ENCODE measurements at places on chromosomes 4 and X.

DNA sequence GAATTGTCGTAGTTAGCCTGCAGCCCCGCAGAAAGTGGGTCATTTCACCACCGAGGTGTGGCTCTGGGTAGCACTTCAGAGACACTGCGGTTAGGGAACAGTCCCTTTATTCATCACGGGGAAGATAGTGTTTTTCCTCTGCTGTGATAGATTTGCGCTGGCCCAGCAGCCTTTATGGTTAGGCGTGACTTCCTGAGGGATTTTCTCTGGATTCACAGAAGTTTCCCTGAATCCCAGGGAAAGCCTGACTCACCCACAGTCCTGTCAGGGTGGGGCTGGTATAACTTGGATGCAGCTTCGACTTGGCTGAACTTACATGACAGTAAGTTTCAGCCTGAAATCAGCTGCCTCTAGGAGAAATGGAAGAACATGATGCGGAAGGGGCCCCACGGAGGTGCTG, 196.3 kb upstream of the HHIP start:
- no peak for DNase-seq

GRCh38 chr4:95295157-95295556, 253.6 kb downstream of the UNC5C start:
- DNase-seq, result no peak

DNA sequence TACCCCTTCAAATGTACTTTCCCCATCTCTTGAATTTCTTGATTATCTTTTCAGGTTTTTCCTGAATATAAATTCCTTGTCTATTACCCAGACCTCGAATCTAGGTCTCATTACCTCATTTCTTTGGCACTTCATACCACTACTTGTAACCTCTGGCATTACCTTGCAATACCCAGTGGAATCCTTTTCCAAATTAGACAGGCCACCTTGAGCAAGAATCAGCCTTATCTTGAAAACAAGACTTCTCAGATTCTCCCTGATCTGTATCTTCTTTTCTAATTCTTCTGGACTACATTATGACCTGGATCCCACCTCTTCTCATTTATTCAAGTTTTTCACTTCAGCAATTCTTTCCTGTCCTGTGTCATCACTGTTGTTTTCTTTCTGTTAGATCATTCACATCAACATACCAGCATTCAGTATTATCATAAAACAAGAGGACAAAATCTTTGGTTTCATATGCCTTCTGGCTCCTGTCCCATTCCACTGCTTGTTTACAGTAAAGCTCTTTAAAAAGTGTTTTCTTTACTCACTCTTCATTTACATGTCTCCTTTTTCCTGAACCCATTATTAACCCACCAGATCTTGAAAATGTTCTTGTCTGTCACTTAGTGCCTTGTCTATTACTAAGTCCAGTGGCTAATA, 275.6 kb upstream of the HS3ST1 start:
- DNase-seq, result no peak

GRCh38 chr4:24630937-24631336, 46.6 kb upstream of the DHX15 start:
- DNase-seq, result no peak

DNA sequence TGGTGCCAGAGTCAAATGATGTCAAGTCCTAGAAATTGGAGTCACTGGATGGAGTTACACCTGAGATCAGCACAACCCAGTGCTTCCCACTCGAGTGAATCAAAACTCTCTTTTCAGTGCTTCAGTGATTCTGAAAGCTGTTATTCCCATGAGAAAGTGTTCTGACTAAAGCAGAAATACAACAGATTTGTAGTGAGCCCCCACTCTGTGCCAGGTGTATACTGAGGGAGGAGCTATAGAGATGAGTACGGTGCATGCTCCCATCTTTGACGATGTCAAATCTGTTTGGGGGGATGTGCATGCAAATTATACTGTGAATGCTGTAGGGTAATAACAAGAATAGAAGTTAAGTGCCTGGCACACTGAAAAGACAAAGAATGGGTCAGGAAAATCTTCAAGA, 330.2 kb downstream of the HS3ST1 start:
- DNase-seq, result no peak

GRCh38 chr4:64272432-64272831, 136.8 kb downstream of the TECRL start:
- DNase-seq, result no peak

DNA sequence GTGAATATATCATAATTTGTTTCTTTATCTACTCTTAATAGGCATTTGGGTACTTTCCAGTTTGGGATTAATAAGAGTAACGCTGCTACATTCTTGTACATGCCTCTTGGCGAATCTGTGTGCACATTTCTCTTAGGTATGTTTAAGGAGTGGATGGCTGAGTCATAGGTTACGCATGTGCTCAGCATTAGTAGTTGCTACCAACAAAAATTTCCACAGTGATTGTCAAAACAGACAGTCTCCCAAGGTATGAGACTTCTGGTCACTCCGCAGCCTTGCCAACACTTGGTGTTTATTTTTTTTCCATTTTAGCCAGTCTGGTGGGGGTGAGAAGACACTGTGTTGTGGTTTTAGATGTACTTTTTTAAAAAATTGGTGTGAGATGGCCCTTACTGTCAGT, 44.6 kb downstream of the FGFBP1 start:
- no peak for DNase-seq

GRCh38 chr4:141905751-141906150, 269.4 kb downstream of the IL15 start:
- DNase-seq, result no peak

- DNase-seq, result no peak
Observed at GRCh38 chr4:63831590-63832155, 577.6 kb downstream of the TECRL start.

GRCh38 chrX:16838202-16839066, 31.7 kb downstream of the RBBP7 start:
- DNase-seq, result no peak

DNA sequence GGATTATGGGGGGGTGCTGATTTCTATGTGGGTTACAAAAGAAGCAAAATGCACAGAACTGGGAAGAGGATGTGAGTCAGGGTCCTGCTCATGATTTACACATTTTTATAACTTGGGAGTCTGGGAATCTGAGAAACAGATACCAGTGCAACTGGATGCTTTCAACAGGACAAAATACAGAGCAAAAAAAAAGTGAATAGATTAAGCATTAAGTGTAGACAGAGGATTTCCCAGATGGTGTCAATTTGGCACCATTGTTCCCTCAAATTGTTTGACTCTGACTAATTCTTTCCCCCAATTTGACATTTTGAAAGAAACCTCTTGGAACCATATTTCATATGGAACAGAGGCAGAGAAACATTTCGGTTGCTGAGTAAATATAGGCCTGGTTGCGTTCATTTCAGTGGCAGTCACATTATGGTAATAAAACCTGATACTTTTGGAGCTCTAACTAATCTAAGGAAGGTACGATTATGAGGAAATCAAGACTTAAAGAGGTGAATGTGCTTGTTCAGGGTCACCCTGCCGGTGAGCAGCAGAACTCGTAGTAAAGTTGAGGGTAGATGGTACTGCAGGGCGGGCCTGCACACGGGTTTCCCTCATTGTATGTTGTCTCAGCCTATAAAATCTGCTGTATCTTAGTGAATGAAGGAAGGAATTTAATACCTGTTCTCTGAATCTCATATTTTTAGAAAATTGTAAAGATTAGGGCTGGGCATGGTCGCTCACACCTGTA, 18.7 kb upstream of the CDKL5 start:
- DNase-seq, result no peak

DNA sequence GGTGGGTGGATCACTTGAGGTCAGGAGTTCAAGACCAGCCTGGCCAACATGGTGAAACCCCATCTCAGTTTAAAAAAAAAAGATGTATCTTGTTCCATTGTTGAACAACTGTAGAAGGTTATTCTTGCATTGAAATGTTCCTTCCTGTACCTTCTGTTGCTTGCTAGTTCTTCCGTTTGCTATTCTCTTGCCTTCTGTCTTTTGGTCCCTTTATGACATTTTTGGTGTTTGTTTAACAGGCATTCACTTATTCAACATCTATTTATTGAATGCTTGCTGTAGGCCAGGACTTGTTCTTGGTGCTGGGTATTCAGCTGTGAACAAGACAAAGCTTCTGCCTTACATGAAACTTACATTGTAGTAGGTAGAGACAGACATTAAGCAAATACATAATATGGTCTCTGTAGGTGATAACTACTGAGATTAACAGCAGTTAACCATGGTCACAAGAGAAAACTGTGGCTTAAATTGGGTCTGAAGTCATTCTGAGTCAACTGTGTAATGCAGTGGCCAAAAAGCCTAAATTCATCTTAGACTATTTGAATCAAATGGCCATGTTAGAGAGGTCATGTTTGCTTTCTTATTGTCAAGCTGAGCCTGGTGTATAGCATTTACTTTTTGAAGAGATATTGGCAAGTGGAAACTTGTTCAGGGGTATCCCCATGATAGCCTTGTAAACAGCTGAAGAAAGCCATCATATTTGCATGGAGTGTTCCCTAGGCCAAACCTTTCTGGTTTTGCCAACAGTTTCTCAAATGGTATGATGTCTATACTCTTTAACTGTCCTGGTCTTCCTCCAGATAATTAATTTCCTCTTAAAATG, 35.6 kb downstream of the GAB1 start:
- DNase-seq, result no peak

DNA sequence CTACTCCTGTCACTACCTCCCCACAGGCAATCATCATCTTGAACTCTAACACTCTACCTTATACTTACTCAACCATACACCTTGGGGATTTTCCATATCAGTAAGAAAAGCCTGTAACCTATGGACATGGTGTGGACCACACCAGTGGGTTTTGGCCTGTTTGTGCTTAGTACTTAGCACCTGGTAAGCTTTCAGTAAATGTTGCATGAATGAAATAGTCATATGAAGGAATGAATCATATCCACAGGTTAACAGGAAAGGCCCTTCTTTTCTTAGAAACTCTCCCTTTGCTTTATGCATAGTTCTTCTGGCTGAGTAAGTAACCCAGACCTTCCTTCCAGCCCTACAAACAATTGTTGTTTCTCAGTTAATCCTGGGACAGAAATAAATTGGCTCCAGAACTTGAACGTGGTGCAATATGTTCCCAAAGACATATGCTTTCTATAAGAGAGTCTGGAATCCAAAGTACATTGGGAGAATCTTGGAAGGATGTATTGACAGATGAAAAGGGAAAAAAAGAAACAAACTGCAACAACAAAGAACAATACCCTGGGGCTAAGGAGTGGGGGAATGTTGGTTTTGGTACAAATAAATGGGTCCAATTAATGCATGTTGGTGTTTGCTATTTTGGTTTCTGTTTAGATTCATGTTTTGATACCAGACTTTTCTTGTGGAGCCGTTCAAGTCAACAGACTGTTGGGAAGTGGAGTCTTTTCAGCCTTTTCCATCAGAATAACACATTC, 27.8 kb downstream of the RASL11B start:
- no peak for DNase-seq

DNA sequence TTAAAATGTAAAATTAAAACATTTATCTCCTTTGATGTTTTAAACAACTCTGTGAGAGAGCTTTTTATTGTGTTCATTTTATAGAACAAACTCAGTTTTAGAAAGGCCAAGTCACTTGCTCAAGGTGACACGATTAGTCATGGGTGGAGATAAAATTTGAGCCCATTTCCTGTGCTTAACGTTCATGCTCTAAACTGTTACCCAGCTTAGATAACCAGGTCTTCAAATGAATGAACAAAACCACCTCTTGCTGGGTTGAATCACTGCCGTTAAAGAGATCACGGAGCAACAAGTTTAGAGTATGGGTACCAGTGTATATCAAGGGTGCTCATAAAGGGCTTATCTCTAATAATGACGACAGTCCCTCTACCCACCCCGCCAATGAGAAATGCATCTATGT, 10.2 kb upstream of the CASK start:
- DNase-seq, result no peak

DNA sequence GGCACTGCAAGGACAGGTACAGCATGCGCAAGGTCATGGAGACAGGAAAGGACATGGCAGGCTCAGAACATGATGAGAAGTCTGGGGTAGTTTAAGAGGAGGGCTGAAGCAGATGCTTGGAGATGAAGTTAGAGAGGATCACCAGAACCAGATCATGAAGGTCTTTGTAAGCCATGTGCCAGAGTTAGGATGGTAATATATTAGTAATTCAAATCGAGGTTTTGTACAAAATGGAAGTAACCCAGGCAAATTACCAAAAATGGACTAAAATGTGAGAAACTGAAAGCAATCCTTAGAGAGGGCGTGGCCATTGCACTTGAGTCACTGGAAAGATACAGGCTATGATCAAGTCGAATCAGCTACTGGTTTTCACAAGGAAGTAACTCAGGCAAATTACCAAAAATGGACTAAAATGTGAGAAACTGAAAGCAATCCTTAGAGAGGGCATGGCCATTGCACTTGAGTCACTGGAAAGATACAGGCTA, 13.5 kb downstream of the RXFP1 start:
- no peak for DNase-seq

DNA sequence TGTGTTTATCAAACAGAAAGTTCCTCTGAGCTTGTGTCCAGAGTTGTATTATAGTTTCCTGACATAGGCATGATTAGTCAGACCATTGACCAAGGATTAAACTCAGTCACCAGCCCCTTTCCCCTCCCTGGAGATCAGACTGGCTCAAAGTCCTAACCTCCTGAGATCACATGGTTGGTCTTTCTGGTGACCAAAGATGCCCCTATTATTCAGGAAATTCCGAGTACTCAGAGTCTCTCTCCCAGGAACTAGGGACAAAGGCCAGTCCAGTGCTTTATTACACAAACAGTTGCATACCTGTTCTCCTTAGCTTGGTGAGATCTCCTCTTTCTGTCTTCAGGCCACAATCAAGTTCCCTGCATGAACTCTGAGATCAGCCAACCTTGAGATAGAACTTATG, 14.5 kb upstream of the ENPP6 start:
- DNase-seq, result no peak

GRCh38 chr4:81522711-81523110, 51.0 kb upstream of the RASGEF1B start:
- DNase-seq, result no peak

DNA sequence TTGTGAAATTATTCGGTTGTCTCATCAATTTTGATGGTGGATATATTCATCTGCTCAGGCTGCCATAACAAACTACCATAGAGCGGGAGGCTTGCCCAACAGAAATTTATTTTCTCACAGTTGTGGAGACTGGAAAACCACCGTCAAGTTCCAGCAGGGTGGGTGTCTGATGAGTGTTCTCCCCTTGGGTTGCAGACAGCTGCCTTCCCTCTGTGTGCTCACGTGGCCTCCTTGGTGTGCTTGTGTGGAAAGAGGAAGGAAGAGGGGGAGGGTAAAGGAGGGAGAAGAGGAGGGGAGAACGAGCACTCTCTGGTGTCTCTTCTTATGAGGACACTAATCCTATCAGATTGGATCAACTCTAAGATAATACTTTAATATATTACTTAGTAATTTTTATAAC, 123.8 kb upstream of the TEX13D start:
- no peak for DNase-seq

- no peak for DNase-seq
Observed at GRCh38 chr4:102392033-102392744, 46.9 kb upstream of the SLC39A8 start.

DNA sequence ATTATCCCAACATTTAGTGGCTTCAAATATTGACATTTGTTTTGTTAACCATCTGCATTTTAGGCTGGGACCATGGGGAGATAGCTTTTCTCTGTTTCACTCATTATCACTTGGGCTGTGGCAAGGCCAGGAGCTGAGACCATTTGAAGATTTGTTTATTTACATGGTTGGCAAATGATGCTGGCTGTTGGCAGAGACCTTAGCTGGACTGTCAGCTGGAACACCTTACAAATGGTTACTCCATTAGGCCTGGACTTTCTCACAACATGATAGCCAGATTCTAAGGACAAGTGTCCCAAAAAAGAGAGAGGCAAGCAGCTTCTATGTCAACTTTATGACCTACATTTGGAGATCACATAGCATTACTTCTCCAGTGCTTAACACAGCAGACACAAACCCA, 130.4 kb downstream of the INPP4B start:
- no peak for DNase-seq
